ENCODE measurements at places on chromosomes 2 and 18.

- no peak for DNase-seq
Observed at GRCh38 chr18:39751921-39752320, 2186.3 kb upstream of the CELF4 start.

- DNase-seq = no peak
Observed at GRCh38 chr2:4765787-4766530, 926.2 kb upstream of the SOX11 start.

DNA sequence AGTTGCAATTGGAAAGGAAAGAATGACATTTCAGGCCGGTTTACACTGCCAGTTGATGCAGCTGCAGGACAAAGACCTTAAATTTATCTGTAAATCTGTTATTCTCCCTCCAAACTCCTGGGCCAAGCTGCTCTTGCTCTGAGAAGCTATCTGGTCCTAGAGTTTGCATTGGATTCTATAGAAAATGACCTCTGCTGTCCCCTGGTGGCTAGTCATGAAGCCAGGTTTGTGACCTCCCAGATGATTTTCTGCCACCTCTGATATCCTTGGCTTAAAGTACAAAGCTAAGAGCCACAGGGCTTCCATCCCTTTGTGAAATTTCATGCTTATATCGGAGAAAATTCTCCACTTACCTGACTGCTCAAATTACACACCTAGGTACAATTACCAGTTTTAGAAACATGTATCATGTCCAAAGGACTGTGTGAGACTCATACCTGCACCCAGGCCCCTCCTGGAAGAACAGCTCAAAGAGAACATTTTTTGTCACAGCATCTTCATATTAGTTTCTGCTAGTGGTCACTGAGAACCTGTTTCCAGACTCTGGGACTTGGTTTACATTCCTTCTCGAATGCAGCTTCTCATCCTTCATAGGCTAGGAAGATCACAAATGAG, 28.9 kb upstream of the IER3IP1 start:
- no peak for DNase-seq

- peak; percentile 9 for DNase-seq
Observed at GRCh38 chr2:149068996-149069888, 30.7 kb downstream of the LYPD6B start.

GRCh38 chr2:84029903-84030575, 429.0 kb downstream of the SUCLG1 start:
- no peak for DNase-seq

GRCh38 chr2:20722592-20723240, 55.8 kb downstream of the GDF7 start:
- DNase-seq = no peak

DNA sequence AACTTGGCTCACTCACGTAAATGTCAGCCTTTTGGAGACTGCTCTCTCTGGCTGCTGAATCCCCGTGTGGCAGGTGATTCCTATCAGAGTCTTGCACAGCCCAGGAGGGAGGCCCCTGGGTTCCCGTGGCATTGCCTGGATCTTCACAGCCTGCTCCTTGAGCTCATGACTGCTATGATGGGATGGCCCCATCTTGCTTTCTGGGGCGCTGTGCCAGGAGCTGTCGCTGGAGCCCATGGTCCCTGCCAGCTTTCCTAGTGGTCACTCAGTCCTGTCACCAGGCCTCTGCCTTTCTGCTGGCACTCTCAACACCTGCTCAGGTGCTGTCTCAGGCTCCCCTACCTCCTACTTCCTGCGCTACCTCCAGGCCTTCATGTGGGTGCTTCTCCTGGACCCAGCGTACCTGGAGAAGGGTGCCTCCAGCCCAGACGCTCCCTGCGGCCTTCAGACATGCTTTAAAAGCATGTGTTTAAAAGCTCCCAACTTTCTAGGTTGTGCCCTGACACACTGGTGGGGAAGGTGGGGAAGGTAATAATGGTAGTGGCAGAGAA, 110.1 kb downstream of the MCFD2 start:
- no peak for DNase-seq

DNA sequence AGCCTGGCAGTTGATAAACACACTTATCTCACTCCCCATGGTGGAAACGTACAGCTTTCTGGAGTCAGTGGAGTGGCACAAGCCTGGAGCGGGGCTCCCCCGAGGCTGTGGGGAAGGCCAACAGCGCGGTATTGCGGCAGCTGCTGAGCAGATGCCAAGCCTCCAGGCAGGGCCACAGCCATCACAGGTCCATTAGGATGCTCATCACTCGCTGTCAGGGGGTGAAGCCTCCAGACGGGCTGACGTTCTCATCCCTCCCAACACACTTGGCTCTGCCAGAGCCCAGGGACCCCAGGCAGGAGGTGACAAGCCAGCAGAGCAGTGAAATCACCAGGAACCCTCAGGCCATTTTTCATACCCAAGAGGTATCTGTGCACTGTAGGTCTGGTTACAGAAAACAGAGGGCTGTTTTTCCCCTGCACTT, 529.2 kb upstream of the KLHL29 start:
- no peak for DNase-seq

DNA sequence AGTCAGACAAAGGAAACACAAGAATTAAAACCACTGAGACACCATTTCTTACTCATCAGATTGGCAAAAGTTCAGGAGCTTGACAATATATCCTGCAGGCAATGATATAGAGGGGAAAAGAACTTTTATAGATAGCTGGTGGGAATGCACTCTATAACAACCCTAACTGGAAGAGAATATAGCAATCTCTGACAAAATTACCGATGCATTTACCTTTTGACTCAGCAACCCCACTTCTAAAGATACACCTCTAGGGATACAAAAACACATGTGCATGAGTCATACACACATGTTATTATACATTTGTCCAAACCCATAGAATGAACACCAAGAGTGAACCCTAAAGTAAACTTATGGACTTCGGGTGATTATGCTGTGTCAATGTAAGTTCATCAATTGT, 79.4 kb upstream of the SRD5A2 start:
- no peak for DNase-seq

GRCh38 chr2:103785432-103785831, 1023.6 kb downstream of the TMEM182 start:
- no peak for DNase-seq

DNA sequence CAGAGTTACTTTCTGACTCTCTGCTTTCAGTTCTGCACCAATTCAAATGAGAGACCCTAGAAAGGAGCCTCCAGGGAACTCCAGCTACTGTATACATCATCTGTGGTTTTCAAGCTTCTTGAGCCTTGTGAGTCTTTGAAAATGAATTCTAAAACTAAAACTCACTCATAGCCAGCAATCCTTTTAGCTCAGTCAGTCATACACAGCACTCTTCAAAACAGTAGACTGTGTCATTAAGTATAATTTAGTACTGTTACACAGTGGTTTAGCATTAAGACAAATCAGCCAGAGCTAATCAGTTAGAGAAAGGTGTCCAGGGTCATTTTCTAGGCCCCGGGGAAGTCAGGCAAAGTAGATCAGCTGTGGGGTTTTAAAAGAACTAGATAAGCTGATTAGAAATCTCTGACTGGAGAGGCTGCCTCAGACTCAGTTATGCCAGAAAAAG, 322.1 kb upstream of the THUMPD2 start:
- no peak for DNase-seq

DNA sequence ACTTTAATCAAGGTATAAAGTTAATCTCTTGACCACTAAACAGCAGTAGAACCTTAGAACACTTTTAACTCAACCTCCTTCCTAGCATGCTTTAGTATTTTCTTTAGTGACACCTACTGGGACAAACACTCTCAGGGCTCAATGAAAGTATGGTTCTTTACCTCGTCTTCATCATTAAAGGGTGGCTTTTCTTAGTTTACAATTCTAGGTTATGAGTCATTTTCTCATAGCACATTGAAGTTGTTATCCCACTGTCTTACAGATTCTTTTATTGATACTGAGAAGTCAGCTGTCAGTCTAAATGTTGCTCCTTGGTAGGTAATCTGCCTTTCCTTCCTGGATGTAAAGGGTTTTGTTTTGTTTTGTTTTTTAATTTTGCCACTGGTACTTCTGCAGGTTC, 38.0 kb downstream of the SIGLEC15 start:
- no peak for DNase-seq

GRCh38 chr2:48339451-48339850, 190.5 kb upstream of the STON1 start:
- DNase-seq = no peak

DNA sequence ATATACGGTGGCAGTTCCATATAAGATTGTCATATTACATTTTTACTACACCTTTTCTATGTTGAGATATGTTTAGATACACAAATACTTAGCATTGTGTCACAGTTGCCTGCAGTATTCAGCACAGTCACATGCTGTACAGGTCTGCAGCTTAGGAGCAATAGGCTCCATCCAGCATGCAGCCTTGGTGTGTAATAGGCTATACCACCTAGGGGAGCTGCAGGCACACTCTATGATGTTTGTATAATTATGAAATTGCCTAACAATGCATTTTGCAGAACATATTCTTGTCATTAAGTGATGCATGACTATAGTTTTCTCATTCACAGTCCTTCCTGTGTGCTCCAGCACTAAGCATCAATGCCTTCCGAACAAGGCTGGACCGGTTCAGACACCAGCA, 133.4 kb downstream of the NDUFA10 start:
- DNase-seq = no peak

DNA sequence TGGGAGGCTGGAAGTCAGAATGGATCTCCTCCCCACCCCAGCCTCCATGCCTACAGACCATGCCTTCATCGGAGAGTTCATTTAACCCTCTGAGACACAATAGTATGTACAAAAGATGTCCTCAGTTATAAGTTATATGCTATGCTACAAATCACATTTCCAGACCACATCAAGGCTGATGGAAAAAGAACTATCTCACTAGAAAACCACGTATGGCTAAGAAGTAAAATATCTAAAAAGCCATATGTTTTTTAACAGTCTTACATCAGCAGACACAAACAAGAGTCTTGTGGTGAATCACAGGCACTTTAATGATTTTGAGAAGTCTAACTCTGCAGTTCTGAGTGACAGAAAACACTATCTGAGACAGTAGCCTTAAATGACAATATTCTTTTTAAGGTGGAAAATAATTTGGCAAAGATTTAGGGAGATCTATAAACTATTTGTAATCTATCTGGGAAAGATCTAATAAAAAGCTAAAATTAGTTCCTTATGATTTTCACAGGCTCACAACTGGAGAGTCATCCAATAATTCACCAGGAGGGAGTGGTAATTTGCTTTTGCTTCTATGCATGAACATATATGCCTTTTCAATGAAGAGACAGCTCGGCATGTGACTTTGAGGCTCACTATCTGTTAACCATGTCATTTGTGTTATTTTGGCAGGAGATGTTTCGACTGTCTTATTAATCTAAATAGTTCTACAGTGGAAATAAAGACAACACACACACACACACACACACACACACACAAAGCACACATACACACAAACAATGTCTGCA, 197.5 kb downstream of the IRS1 start:
- no peak for DNase-seq

DNA sequence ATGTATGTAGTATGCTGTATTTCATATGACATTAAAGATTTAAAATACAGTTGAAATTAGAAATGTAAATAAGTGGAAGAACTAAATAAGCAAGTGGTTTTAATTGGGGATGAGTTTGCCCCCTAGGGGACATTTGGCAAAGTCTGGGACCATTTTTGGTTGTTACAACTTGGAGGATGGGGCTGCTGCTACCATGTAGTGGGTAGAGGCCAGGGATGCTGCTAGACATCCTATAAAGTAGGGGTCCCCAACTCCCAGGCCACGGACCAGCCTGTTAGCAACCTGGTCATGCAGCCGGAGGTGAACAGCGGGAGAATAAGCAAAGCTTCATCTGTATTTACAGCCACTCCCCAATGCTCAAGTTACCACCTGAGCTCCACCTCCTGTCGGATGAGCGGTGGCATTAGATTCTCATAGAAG, 27.9 kb upstream of the ASNSD1 start:
- DNase-seq = no peak

DNA sequence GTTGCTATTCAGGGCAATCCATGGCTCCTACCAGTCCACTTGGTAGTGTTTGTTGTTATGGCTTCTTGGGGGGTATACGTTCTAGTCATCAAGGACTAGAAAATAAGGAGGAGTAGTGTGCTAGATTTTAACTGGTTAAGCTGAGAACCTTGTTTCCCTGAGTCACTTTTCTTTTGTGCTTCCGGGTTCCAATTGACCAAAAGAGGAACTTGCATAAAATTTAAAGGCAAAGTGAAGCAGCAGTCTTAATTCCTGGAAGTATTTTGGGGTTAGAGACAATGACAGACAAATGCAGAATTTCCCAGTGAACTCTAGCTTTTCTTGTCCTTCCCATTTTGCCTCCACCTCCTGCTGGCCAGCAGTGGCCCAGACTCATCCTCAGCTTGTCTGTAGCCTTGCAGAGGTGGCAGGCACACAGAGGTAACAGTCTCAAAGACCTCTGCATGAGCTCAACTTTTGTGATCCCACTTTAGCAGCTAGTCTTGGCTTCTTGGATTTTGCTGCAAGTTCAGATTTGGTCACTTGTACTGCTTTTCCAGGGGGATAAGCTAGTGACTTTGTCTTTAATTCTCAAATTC, 1105.8 kb upstream of the NXPH2 start:
- no peak for DNase-seq

DNA sequence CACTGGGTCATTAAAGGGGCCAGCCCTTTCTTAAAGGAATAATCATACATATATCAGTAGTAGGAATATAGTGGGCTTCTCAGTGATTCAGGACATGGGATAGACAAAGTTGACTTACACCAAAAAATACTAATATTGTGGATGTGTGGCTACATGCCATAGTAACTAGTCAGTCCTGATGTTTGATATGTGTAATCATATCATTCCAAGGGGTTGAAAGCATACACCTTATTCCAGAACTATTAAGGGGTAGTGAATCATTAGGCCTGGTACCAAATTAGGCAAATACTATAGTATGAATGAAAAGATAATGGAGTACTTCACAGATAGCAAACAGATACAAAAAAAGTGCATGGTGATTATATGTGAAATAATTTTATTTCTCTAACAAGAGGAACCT, 814.9 kb upstream of the NRXN1 start:
- no peak for DNase-seq

DNA sequence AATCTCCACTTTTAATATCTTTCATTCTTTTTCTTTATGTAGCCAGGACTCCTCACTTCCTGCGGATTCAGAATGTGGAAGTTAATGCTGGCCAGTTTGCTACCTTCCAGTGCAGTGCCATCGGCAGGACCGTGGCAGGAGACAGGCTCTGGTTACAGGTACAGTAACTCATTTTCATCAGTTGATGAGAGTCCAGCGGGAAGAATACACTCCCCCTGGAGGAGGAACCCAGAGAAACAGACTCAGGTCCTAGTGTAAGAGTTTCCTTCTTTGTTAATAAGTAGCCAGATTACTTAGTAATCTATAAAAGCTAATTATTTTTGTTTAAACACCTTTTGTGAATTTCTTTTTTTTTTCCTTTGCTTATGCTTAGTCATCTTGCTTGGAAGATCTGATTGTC, 359.4 kb downstream of the PTPRM start:
- no peak for DNase-seq
